H4 (cell line): ENCODE measurements at places on chromosomes 12 and 14. TPM values are rescaled to one million over a fixed set of nuclear protein-coding genes. Genes with fewer than 3 reads are reported as not detected.

GRCh38 chr14:75042035-75042434, 9.2 kb downstream of the MLH3 start:
- no peak for DNase-seq

Gene OAS2
- total RNA-seq = 40.3 and 49.7 TPM in 2 replicates

Gene LAG3
- total RNA-seq = 0.06 TPM in 1 of 2 replicates, not detected in the other

- no peak for DNase-seq
Measured at GRCh38 chr12:80293759-80294158, 150.3 kb upstream of the PTPRQ start.

Gene TRIP11
- total RNA-seq = 18.1 and 21.3 TPM in 2 replicates

- DNase-seq = peak; percentile 34
Measured at GRCh38 chr12:127381043-127381668, 885.8 kb upstream of the TMEM132C start.

DNA sequence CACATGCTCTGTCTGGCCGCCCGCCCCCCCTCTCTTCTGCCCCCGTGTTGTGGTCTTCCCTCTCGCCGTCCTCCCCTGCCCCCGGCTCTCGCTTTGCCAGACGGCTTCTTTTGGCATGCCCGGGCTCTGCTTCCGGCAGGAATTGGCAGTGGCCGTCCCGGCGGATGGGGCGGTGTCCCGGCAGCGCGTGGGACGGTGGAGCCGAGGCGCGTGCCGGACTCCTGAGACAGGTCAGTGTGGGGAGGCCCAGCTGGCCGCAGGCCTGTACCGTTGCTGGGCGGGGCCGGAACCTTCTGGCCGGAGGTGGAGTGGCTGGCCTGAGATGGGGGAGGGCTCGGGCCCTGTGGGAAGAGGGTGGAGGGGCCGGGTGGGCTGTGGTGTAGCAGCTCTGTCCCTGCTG, 17.1 kb downstream of the KIF26A start:
- no peak for DNase-seq

DNA sequence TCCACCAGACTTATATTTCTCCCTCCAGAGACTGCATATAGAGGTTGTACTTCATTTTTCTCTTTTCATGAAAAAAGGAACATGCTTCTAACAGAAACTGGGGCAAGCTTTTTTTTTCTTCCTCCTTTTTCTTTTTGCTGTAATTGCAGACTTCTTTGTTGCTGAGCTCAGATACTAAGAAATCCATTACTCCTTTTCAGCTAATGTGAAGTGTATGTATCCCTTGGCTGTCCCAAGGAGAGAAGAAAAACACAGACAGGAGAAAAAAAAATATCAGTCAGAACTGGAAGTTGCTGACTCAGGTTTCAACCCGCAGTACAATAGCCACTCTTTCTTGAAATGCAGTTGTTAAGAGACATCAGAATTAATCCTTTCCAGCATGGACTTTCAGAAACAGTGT, 1248.4 kb downstream of the LRFN5 start:
- peak; percentile 8 for DNase-seq

DNA sequence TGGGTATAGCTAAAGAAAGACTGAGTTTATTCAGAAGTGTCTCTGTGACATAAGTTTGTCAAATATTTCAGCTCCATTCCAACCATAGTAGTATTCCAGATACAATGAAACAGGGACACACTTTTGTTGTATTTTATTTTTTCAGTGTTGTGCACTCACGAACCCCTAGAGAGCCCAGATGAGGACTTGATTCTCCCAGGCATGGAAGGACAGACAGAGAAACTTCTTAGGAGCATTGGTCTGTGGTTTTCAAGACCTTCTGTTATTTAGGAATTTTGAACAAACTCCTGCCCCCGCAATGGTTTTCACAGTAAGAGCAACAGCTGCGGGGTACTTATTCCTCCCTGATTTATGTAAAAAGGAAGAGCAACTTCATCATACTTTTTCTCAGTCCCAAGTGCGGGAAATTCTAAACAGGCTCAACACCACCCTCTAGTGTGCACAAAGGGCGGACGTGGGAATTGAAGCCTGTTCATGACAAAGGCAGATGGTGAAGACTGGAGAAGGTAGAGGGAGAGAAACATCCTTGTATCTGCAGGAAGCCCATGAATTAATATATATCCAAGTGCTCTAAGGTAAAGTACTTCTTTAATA, 147.6 kb downstream of the PAH start:
- DNase-seq = peak; percentile 48

GRCh38 chr12:65306366-65307168, 28.1 kb downstream of the MSRB3 start:
- peak; percentile 86 for DNase-seq

Gene GPR132
- total RNA-seq = 0.10 TPM in 1 of 2 replicates, not detected in the other

Gene C14orf180
- total RNA-seq = not detected in 2 replicates

DNA sequence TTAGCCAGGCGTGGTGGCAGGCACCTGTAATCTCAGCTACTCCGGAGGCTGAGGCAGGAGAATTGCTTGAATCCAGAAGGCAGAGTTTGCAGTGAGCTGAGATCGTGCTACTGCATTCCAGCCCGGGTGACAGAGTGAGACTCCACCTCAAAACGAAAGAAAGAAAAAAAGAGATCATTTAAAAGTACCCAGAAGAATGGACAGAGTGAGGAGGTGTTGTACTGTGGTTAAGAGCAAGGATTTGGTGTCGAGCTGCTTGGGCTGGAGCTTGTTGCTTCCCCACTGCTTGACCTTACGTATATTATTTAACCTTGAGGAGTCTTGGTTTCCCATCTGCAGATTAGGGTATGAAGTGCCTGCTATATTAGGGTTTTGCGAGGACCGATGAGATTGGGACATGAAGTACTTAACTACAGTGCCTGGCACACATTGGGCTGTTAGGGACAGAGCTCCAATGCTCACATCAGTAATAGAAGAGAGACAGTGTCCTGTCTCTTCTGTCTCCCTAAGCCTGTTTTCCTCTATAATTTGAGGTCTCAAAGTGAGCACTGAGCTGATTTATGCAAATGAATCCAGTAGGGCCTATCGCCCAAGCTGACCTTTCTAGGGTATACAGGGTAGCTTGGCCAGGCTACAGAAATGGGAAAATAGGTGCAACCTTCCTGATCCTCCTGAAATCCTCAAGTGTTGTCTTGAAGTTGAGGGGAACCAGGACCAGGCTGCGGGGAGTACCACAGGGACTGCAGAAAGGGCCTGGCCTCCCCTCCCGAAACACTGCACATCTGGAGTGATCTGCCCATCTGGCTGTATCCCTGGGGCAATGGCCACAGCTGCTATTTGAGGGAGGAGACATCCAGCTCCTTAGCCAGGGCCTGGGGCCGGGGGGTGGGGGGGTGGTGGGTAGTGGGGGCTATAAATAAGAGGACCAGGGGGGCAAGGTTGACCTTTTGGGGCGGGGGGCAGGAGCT, 8.6 kb upstream of the HDAC7 start:
- DNase-seq = no peak

GRCh38 chr12:48822139-48822538, 3.8 kb downstream of the CACNB3 start:
- no peak for DNase-seq

DNA sequence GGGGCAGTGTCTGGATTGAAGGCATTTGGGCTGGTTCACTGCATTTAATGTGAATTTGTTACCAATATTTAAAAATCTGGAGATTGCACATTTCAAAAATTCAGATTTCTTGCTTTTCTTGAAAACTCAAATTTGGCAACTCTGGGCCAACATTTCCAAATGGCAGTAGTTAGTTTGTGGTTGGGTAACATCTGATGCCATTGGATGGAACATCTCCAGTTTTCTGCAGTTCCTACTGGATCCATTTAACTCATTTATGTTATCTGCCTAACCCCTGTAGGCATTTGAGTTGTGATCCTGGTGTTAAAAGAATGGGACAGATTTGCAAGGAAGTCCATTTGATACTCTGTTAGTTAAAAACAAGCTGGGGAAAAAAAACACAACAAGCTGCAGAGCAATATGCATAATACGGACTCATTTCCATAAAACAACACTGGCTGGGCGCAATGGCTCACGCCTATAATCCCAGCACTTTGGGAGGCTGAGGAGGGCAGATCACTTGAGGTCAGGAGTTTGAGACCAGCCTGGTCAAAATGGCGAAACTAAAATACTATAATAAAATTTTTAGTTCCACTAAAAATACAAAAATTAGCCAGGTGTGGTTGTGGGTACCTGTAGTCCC, 7.9 kb downstream of the EIF2B2 start:
- no peak for DNase-seq

- no peak for DNase-seq
Measured at GRCh38 chr12:94812345-94812744, 162.0 kb upstream of the TMCC3 start.

- no peak for DNase-seq
Measured at GRCh38 chr14:77086951-77087350, 11.1 kb upstream of the CIPC start.

- DNase-seq = no peak
Measured at GRCh38 chr12:131641315-131641714, 69.6 kb upstream of the SFSWAP start.

Gene AQP2
- not detected in 2 replicates for total RNA-seq

DNA sequence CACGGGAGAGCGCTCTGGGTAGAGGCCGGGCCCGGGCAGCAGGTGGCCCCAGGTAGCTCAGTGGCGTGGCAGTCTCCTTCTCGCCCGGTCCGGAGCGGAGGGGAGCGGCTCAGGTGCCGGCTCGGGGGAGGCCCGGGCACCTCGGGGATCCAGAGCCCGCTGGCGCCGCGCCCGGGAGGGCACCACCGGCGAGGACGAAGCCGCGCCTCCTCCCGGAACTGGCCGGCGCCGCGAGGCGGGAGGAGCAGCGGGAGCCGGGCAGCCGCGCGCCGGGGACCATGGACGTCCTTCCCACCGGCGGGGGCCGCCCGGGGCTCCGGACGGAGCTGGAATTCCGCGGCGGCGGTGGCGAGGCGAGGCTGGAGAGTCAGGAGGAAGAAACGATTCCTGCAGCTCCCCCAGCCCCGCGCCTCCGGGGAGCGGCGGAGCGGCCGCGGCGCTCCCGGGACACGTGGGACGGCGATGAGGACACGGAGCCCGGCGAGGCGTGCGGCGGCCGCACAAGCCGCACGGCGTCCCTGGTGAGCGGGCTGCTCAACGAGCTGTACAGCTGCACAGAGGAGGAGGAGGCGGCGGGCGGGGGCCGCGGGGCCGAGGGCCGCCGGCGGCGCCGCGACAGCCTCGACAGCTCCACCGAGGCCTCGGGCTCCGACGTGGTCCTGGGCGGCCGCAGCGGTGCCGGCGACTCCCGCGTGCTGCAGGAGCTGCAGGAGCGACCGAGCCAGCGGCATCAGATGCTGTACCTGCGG, 21.5 kb upstream of the GNS start:
- DNase-seq = no peak
